ENCODE measurements at places on chromosomes 2 and 18.

DNA sequence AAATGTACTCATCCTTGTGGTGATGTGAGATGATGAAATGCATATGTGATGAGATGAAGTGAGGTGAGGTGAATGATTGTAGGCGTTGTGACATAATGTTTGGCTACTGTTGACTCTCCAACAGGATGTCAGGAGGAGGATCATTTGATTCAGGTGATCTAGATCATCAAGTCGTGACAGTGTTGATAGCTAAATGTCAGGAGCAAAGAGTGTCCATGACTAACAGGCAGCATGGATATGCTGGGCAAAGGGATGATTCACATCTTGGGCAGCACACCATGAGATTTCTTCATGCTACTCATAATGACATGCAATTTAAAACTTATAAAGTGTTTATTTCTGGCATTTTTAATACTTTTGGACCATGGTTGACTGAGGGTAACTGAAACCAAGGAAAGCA, 40.2 kb upstream of the UBXN4 start:
- peak; percentile 41 for DNase-seq

DNA sequence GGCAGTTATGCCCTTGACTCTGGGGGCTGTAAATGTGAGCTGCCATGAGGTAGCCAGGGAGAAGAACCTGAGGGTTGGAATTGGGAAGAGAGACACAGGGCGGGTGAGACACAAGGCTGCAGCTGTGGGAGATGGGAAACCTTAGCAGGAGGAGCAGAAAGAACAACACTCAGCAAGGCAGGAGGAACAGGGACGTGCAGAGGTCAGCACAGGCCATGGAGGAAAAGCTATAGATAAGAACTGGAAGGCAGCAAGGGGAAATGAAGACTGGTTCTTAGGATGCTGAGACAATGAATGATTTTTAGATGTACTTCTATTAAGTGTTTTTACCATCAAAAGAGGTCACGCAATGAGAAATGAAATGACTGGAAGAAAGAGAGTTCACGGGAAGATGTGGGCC, 80.2 kb downstream of the USP40 start:
- no peak for DNase-seq

GRCh38 chr2:192030289-192030688, 164.4 kb downstream of the TMEFF2 start:
- DNase-seq, result no peak

GRCh38 chr2:230170532-230170931, 49.3 kb downstream of the SP110 start:
- no peak for DNase-seq

GRCh38 chr2:157759855-157760254, 116.3 kb downstream of the ACVR1 start:
- no peak for DNase-seq

GRCh38 chr2:210611466-210611865, 55.1 kb downstream of the CPS1 start:
- DNase-seq, result no peak

- DNase-seq, result no peak
Observed at GRCh38 chr2:30222636-30223360, 8.5 kb upstream of the LBH start.

DNA sequence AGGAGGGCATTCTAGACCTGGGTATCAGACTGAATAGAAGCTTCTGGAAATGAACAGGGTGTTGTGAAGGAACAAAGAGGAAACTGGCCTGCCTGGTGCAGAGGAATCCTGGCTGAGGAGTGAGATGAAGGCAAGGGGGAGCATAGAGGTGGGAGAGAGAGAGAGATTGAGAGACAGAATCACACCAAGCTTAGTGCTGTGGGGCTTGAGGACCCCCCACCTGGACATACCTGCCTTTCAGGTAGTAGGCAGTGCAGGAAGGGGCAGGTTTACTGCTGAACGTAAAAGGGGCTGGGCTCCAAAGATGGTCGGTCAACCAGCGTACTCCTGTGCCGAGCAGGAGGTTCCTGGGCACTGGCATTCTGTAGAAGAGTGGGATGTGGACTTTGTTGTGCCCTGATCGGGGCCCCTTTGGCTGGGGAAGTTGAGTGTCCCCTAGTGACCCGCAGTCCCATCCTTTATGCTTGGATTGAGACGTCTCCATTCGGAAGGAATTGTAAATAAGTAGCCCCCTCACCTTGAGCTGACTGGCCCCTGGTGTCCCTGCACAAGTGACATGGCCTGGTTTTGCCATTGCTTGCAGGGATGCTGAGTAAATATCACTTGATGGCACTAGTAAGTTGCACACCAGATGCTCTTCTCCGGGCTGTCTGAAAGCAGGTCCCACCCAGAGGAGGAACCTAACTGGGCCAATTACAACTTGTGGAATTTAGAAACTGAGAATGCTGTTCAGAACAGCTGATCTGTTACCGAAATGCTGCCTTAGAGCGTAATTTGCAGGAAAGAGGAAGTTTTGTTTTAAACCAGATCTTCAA, 1.4 kb downstream of the UBE2F start:
- peak; percentile 61 for DNase-seq

GRCh38 chr2:239816576-239817467, 208.3 kb downstream of the NDUFA10 start:
- no peak for DNase-seq

DNA sequence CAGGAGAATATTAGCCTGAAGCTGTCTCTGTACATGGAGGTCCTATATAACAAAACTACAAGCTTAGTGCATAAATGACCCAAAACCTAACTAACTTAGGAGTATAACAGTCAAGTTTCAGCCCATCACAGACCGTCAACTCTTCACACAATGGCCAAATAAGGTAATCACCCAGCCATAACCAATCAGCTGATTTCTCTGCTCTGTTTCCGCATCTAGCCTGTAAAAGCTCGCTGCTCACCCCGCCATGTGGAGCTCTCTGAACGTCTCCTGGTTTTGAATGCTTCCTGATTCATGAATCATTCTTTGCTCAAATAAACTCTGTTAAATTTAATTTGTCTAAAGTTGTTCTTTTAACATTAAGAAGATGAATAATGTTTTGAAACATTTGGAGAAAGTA, 593.6 kb downstream of the TMX3 start:
- peak; percentile 41 for DNase-seq

DNA sequence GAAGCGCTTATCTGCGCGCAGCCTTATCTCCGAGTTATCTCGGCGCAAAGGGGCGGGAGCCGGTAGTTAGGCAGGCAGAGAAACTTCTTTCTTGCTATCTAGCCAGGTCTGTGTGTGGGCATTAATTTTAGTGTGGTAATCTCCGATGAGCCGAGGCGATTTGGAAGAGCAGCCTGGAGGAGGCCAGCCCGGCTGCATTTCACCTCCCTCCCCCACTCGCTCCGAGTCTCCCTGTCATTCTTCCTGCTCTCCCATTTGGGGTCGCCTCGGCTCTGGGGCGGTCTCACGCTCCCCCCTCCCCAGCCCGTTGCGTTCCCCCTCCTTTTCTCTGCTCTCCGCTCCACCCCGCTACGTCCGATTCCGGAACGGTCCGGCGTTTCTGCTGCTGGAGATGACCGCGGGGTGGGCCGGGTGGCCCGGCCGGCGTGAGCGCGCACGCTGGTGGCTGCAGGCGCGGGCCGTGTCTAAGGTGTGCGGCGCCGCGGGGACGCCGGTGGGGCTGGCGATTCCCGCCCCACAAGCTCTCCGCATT, 566 bp downstream of the GATA6 start:
- DNase-seq, result no peak

- no peak for DNase-seq
Observed at GRCh38 chr2:230347659-230348305, 20.8 kb downstream of the SP140L start.

DNA sequence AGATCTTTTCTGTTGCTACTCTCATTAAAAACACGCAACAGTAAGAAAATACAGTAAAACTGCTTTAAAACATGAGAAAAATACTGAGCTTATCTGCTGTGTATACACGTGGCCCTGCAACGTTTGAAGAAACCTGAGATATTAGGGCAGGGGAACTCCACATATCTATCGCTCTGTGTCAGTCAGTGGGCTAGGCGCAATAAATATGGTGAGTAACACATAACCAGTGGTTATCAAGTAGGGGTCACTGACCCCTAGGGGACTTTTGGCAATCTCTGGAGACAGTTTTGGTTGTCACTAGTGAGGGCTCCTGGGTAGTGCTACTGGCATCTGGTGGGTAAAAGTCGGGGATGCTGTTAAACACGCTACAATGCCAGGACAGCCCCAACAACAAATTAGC, 14.9 kb downstream of the STAT1 start:
- no peak for DNase-seq

- DNase-seq, result peak; percentile 89
Observed at GRCh38 chr2:218375212-218375611, 6.9 kb upstream of the SLC11A1 start.

DNA sequence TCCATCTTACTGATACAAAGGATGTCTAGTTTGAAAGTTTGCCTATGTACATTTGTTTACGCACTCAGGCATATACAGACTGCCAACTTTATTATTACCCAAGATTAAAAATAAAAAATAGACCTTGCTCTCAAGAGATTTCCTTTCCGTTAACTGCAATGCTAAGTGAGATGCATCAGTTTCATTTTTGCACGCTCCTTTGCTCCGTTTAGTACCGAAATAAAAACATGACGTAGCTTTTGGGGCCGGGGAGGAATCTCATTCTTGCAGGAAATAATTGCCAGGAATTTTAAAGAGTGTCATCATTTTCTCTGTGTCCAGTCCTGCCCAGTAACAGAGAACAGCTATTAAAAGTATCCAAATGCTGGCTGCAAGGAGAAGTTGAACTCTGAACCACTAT, 169.5 kb downstream of the SLC8A1 start:
- peak; percentile 39 for DNase-seq
